ENCODE measurements at places on chromosomes 4 and X.
A peak's percentile ranks its signal among the peaks of the same experiment; 100 is the strongest.

- peak; percentile 39 for DNase-seq
These were observed 140.8 kb upstream of the GATB start for GRCh38 chr4:151901631-151902030.

DNA sequence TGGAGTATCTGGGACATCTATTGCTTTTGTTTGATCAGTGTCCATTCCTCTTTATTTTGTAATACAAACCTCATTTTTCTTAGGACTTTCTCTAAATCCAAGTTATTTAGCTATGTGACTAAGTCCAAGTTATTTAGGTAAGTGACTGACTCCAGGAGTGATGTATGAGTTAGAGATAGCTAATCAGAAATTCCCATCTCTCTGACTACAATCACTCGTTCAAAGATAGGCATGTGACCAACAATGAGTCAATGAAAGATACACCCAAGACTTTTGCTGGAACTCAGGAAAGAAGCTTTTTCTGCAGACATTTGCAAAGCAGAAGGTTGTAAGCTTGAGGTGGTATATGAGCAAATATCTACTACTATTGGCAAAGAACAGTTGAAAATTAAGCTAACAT is 72.5 kb upstream of the KCNIP4 start:
- DNase-seq = no peak

DNA sequence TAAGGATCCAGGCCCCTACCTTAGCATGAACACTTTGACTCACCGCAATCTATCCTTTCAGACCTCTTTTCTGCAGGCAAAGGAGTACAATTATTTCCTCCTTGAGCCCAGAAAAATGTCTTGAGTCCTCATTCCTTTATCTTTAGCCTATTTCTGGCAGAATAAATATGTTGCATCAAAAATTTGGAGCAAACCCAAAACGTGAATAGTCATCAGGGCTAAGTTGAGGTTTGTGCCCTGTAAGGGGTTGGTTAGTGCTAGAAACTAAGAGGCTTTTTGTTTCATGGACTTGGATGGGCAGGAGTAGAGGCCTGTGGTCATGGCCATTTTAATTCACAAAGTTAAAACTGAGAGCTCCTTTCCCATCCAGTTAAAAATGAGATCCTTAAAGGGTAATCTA is 460.3 kb downstream of the GBA3 start:
- no peak for DNase-seq

GRCh38 chrX:135531813-135532212 is 11.4 kb downstream of the INTS6L start:
- no peak for DNase-seq
